RKO (cell line): ENCODE measurements at places on chromosomes 1 and 21.

DNA sequence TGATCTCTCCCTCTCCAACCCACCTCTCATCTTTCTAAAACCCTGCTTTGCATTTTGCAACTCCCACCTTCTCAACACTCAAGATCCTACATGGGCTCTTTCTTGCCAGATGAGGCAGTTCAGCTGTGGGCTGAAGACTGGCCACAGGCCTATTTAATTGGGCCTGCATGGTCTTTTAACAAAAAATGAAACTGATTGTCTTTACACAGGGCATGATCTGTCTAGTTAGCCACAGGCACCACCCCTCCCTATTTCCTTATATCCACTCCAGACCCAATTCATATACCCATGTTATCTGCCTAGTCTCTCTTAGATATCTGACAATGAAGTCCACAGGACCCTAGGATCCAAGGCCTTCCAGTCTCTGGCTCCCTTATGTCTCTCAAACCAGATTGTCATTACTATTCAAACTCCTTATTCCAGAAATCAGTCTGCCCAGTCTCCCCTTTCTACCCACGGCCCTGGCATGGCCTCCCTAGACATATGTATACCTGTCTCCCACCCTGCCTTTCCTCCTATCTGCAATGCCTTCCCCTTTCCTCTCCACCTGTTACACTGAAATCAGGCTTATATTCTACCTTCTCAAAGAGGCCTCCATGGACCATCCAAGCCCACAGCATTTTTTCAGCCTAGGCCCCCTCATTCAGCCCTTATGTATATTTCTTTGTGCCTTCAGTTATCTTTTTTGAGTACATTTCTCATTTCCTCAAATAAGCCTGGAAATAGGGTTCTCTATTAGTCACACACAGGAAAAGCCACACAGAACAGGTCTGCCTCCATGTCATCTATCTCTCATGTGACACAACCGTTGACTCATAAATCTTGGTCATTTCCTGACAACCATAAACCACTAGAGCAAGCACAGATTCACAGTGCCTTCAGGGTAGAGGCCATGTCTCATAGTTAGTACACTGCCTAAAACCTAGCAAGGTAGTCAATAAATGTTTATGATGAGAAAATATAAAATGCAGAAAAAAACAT is 39.0 kb downstream of the LPAR3 start:
- DNase-seq, result peak; percentile 98

- no peak for DNase-seq
These were observed 15.4 kb upstream of the ZDHHC18 start for GRCh38 chr1:26811057-26811456.

GRCh38 chr1:227370533-227371254 is 52.4 kb upstream of the CDC42BPA start:
- no peak for DNase-seq

DNA sequence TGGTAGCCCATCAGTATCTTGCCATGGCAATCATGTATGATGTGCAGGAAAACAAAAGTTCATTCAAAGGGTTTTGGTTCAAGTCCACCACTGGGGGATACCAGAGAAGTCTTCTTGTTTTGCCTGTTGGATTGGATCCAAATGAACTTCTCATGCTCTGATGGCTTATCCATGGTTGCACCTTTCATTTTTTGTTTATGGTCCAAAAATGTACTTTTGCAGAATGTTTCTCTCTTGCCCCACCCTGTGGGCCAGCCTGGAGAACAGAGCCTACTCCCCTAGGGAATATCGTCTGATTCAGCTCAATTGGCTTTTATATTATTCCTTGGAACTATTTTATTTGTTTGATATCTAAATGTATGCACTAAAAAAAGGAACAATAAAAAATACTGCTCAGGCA is 20.1 kb upstream of the CLCA1 start:
- DNase-seq, result no peak

GRCh38 chr1:37764414-37764825 is 500 bp downstream of the EPHA10 start:
- peak; percentile 34 for DNase-seq

DNA sequence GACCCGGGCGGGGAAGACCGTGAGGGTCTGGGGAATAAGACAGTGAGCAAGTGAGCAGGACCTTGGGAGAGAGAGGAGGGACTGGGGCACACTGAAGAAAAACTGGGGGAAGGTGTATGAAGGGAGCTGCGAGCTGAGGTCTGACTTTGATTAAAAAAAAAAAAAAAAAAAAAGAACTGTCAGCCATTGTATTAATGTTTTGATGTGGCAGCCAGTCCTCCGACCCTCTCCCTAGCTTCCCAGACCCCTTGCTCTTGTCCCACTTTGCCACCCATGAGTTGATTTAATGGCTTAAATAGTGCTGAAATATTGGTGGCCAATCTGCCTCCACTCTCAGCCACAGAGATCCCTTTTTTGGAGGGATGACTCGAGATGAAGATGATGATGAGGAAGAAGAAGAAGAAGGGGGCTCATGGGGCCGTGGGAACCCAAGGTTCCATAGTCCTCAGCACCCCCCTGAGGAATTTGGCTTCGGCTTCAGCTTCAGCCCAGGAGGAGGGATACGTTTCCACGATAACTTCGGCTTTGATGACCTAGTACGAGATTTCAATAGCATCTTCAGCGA is 652 bp downstream of the HAX1 start:
- no peak for DNase-seq
